ENCODE measurements at places on chromosomes 6 and 20.

DNA sequence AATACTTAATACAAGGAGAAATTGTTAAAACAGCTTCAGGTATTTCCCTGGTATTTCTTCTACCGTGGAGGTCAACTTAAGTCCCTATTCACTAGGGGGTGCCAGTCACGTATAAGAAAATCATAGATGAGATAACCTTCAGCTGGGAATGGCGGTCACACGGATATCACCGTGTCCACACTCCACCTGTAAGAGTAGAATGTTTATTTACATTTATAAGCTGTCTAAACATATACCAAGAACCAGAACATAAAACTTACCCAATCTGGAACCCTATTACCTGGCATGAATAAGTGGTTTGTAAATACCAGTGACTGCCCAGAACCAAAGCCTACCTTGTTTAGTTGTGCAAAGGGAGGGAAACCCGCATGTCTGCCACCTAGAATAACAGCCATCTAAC is 1.9 kb upstream of the ELOVL4 start:
- peak; percentile 90 for DNase-seq

GRCh38 chr6:142714951-142715785 is 229.8 kb downstream of the HIVEP2 start:
- no peak for DNase-seq

GRCh38 chr6:139028215-139028657 is 309 bp upstream of the ABRACL start:
- DNase-seq: no peak

- peak; percentile 61 for DNase-seq
These were observed 1.4 kb downstream of the QKI start for GRCh38 chr6:163415620-163416556.

GRCh38 chr6:135030056-135030473 is 24.6 kb downstream of the HBS1L start:
- DNase-seq: peak; percentile 25

DNA sequence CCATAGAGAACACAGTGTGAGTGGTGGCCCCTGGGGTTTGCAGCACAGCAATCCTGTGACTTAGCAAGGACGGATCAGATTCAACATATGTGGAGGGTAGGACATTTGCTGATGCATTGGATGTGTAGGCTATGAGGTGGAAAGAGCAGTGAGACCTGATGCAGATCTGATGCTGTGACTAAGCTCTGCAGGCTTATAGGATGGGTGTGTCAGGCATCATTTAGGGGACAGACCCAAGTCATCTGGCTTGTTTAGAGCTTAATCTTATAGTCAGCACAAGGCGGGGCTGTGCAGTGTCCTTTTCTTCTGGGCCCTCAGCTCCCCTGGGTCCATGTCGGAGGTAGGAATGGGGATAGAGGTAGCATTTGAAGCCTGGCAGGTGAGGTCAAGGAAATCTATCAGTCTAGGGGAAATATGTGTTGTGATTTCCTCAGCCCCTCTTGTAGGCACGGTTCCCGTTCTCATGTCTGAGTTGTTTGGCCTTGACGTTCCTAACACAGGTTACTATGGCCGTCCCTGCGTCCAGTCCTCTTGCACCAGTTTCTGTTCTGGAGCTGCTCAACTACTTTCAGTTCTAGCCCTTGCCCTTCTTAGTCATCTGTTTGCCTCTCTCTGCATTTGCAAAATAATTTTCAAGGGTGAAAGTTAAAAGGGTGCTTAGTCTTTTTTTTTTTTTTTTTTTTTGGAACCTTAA is 15.6 kb upstream of the MAPRE1 start:
- DNase-seq: no peak

DNA sequence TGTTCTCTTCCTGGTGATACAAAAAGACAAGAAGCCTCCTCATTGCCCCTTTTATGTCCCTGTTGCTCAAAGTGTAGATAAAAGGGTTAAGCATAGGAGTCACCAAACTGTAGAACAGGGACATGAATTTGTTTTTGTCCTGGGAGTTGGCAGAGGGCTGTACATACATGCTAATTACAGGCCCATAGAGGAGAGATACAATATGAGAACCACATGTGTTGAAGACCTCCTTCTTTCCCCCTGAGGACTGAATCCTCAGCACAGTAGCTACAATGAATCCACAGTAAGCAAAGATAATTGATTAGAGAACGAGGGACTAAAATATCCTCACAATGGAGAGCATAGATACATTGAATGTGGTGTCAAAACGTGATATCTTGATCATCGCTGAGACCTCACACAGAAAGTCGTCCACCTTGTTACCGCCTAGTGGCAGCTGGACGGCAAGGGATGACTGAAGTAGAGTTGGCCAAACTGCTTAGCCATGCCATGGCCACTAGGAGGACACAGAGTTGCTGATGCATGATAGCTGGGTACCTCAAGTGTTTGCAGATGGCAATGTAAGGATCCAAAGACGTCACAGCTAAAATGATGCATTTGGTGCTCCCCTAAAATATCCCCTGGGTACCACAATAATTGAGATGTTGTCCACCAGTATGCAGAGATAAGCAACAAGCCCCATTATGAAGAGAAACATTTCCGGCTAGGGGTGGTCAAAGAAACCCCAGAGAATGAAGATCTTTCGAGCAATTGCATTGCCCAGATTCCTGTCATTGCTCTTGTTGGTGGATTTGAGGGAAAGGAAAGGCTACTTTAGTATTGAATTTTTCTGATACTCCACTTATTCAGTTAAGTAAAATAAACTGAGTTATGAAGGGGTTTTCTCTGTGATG is 15.0 kb downstream of the OR2B3 start:
- DNase-seq: peak; percentile 25

DNA sequence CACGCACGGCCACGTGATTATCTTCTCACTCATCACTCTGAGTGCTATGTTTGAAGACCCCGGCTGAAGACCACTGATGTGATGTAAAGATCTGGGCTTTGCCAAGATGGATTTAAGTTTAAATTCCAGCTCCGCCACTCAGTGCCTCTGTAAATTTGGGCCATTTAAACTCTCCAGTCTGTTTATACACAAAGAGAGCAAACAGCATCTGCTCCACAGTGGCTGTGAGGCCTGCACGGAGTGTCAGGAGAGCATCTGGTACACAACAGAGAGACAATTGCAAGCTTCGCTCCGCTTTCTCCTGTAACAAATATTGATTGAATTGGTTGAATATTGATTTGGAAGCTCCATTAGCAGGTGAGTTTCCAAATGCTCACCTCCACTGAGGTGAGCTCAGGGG is 80.5 kb upstream of the FRMD1 start:
- DNase-seq: no peak

GRCh38 chr20:41161886-41162285 is 24.5 kb downstream of the PLCG1 start:
- no peak for DNase-seq

DNA sequence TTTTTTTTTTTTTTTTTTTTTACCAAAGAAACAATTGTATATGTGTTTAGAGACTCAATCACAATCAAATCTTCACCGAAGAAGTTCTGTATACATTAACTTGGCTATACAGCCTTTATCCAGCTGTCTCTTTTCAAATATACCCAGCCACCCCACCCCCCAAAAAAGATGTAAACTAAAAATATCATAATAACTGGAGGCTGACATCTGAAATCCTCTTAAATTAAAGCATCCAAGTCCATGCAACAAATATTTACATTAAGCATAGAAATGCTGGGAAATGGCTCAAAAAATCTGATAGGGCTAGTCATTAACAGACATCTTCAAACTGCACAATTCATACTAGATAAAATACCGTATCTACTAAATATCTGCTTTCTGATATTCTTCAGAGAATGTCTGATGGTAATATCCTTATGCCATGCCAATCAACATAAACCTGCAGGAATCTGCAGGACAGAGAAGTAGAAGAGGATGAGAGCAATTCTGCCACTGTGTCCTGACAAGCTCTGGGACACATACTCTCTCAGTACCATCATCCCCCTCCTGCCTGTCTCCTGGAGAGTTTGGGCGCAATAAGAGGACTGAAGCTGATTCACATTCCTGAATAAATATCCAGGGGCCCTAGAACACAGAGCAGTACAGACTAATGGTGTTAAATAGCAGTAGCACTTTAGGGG is 152.4 kb downstream of the KIF6 start:
- DNase-seq: no peak

GRCh38 chr6:156710479-156710878 is 66.7 kb upstream of the ARID1B start:
- DNase-seq: no peak

DNA sequence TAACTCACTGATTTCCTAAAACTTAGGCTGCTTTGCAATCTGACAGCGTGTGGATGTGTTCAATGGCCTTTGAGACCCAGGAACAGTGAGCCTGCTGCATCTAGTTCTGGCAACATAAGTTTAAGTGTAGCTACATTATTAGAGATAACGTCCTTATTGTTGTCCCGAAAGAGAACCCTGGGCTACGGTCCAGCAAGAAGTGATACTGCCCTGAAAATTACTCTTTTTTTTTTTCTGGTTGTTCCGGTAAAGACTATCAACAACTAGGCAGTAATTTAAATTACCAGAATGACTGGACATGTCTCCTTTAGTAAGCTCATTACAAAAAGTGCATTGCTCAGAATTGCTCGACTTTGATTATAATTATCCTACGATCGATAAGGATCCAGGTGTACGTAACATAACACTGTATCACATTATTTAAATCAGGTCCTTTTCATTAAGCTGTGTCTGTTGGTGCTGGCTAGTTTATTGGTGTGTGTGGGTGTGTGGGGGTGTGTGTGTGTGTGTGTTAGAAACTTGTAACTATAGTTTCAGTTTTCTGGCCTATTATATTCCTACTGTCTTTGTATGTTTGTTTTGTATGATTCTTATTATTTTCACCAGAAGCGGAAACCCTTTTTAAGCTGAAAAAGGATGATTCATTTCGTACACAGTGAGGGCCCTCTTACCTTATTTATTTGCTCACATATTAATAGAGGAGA is 3.0 kb downstream of the TSHZ2 start:
- DNase-seq: no peak
